ENCODE measurements at places on chromosomes 6 and 20. TPM values are rescaled to one million over a fixed set of nuclear protein-coding genes. Genes with fewer than 3 reads are reported as not detected.

GRCh38 chr6:30828027-30828962 is 56.0 kb upstream of the DDR1 start:
- peaks cover 16% of the 10 kb centered on the region for H3K4me1 ChIP-seq
- no peak overlapping the region for H3K4me3 ChIP-seq
- H3K27me3 ChIP-seq: no peaks in the 10 kb centered on the region
- no peak for DNase-seq

DNA sequence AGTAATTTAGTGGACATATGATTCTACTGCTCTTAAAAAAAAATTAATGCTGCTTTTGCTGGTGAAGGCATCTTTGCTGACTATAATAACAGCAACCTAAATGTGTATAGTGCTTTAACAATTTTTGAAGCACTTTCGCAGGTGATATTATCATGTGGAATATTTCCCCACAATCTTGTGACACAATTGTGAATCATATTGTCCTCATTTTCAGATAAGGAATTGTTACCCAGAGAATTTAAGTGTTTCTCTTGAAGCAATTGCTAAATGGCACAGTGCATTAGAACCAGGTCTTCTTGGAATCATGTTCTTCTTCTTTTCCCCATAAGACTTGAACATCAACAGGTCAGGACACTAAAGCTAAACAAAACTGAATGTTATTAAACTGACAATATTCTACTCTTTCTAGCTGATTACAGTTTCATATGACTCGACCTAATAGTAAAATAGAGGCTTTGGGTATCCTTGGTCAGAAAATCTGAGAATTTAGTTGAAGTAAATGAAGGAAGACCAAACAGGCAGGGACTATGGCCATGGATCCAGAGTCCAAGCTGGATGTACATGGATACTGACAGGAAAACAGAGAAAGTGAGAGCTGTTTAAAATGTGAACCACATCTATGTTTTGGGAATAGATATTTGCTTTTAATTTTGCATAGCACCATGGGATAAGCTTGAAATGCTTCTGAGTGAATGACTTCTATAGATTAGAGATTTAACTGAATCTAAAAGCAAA is 121.8 kb upstream of the SLC35B3 start:
- H3K36me3 ChIP-seq: no peaks in the 10 kb centered on the region
- H3K4me1 ChIP-seq: no peaks in the 10 kb centered on the region
- no peak overlapping the region for H3K27ac ChIP-seq
- H3K27me3 ChIP-seq: no peaks in the 10 kb centered on the region

- H3K4me3 ChIP-seq: no peak overlapping the region
- no peaks in the 10 kb centered on the region for H3K27me3 ChIP-seq
- H3K36me3 ChIP-seq: no peaks in the 10 kb centered on the region
- no peak for DNase-seq
Measured at GRCh38 chr6:64861039-64861651, 845.9 kb downstream of the EYS start.

- H3K4me1 ChIP-seq: no peaks in the 10 kb centered on the region
- DNase-seq: no peak
- H3K27ac ChIP-seq: no peak overlapping the region
- H3K27me3 ChIP-seq: no peaks in the 10 kb centered on the region
- no peak overlapping the region for H3K4me3 ChIP-seq
Measured at GRCh38 chr6:158729906-158730540, 80.2 kb downstream of the SYTL3 start.

- H3K36me3 ChIP-seq: no peaks in the 10 kb centered on the region
- no peaks in the 10 kb centered on the region for H3K27me3 ChIP-seq
Measured at GRCh38 chr6:83273596-83273995, 80.4 kb downstream of the RWDD2A start.

- DNase-seq: peak; percentile 30
- H3K27ac ChIP-seq: no peak overlapping the region
Measured at GRCh38 chr6:83514866-83515466, 2.6 kb downstream of the PRSS35 start.

DNA sequence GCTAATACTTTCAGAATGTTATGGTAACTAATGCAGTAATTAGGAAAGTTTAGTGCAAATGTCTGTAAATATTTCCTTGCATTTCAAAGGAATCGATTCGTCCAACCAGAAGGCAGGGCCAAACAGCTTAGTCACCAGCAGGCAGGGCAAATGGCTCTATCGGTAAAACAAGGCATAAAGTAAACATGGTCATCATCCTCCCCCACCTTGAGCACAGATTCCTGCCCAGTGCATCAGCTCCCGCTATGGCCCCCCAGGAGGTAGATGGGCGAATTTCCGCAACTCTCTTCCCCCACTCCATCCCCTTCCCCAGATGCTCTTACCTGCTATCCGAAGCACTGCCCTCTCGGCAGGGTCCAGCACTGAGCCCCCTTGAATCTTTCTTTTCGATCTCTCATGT is 103.8 kb upstream of the BEND6 start:
- H3K4me1 ChIP-seq: peaks cover 32% of the 10 kb centered on the region
- DNase-seq: no peak

Gene ASIP
- total RNA-seq: not detected

Gene OLIG3
- total RNA-seq: not detected

- H3K4me1 ChIP-seq: no peaks in the 10 kb centered on the region
- H3K27ac ChIP-seq: no peak overlapping the region
- H3K36me3 ChIP-seq: no peaks in the 10 kb centered on the region
- no peak for DNase-seq
- H3K27me3 ChIP-seq: no peaks in the 10 kb centered on the region
Measured at GRCh38 chr20:62376112-62377063, 9.3 kb upstream of the LAMA5 start.

DNA sequence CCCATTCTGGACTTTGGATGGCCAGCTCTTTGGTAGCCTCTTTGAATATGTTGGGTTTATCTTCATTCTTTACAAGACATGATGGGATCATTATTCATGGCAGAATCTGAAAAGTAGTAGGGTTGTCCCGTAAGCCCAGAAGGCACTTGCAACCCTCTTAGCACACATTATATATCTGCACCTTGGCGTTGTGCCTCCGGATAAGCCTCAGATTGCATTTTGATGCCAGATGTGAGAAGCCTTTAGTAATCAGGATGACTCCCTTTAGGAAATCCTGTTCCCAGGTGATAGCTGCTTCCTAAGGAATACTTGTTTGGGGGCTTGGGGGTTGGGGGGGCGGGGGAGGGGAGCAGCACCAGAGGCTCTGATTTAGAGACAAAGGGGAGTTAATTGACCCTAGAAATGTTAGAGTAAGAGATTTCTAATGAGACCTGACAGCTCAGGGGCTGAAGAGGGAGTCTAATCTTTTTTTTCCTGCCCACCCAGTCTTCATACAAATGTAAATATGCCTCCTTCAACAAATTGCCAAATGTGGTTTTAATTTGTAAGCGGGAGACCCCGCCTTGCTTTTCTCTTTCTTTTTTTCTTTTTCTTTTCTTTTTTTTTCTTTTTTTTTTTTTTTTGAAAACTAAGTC is 55.1 kb downstream of the JAG1 start:
- peaks cover 1% of the 10 kb centered on the region for H3K36me3 ChIP-seq
- H3K4me3 ChIP-seq: no peak overlapping the region
- H3K27me3 ChIP-seq: no peaks in the 10 kb centered on the region
- DNase-seq: no peak
- H3K4me1 ChIP-seq: no peaks in the 10 kb centered on the region
- no peak overlapping the region for H3K27ac ChIP-seq

Gene MATN4
- total RNA-seq: not detected

Gene FOXF2
- total RNA-seq: not detected

DNA sequence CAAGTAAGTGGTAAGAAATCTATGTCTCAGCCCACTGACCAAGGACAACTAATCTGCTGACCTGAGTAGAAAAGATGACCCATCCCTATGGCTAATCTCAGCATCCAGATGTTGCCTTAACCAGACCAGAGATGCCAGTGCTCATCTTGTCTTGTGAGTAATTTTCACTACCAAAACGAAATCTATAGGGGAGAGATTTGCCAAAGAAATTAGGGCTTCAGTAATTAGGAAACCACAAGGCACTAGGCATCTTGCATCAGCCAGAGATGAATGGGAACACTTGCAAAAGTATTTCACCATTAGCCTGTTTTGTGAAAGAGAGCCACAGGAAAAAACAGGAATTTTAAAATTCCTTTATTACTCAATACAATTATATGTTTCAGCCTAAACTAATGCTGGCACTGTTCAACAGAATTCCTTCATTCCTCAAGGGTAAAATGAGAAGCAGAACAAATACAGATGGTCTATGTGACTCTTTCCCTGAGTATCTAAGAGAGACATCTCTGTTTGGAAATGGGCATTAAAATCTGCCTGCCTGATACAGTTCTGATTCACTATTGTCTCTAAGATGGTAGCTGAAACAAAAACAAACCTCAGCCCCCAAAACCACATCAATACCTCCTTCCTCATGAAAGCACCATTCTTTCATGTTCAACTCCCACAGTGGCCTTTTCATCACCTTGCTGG is 87.8 kb downstream of the GMDS start:
- no peak overlapping the region for H3K4me3 ChIP-seq
- H3K27me3 ChIP-seq: no peaks in the 10 kb centered on the region
- H3K36me3 ChIP-seq: no peaks in the 10 kb centered on the region
- DNase-seq: peak; percentile 34

Gene BPHL
- total RNA-seq: 12.9 TPM

GRCh38 chr6:27791182-27791943 is 120.8 kb downstream of the OR2B2 start:
- DNase-seq: no peak
- peak overlapping the region; percentile 35 for H3K27ac ChIP-seq
- peaks cover 22% of the 10 kb centered on the region for H3K4me1 ChIP-seq
- H3K36me3 ChIP-seq: no peaks in the 10 kb centered on the region

DNA sequence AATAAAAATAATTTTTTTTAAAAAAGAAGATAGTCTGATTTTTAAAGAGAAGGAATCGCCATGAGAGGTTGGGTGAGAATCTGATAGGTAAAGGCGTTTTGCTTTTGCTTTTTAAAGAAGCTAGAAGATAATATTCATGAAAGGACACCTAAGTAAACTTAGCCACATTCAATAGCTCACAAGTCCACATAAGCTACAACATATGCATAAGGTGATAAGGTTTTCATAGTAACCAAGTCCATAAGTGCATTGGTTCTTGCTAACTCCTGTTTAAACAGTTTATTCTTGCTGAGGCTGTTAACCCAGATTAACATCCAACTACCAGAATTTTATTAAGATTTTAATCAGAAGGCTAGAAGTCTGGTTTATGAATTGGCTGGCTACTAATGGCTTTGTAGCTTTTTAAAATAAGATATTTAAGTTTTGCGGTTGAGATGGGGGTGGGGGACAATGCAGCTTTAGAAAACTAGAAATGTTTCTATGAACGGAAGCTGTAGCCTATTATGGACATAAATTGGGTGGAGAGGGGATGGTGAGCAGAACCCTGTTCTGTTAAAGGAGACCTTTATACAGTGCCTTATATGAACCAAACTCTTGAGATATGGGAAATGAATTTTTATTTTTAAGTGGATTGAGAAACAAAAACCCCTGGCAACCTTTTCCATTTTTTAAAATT is 235.1 kb downstream of the ZFAND3 start:
- H3K4me3 ChIP-seq: no peak overlapping the region
- no peaks in the 10 kb centered on the region for H3K27me3 ChIP-seq
- no peaks in the 10 kb centered on the region for H3K36me3 ChIP-seq
- H3K4me1 ChIP-seq: peaks cover 12% of the 10 kb centered on the region

DNA sequence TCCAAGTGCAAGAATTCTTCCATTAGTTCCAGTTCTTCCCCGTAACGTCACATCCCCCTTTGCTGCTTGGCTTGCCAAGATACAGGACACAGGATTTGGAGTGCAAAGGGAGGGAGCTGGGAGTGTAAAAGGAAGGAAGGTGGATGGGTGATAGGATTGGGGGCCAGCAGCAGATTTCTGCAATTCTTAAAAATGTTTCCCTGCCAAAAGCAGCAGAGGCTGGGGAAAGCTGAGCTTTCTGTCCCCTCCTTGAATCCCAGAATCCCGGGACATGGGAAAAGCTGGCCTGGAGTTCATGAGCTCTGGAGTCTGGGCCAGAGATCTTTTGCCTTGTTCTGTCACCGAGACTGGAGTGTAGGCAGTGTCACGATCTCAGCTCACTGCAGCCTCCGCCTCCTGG is 60.0 kb upstream of the EPB41L1 start:
- no peaks in the 10 kb centered on the region for H3K36me3 ChIP-seq
- no peak overlapping the region for H3K4me3 ChIP-seq
- H3K4me1 ChIP-seq: peaks cover 24% of the 10 kb centered on the region

DNA sequence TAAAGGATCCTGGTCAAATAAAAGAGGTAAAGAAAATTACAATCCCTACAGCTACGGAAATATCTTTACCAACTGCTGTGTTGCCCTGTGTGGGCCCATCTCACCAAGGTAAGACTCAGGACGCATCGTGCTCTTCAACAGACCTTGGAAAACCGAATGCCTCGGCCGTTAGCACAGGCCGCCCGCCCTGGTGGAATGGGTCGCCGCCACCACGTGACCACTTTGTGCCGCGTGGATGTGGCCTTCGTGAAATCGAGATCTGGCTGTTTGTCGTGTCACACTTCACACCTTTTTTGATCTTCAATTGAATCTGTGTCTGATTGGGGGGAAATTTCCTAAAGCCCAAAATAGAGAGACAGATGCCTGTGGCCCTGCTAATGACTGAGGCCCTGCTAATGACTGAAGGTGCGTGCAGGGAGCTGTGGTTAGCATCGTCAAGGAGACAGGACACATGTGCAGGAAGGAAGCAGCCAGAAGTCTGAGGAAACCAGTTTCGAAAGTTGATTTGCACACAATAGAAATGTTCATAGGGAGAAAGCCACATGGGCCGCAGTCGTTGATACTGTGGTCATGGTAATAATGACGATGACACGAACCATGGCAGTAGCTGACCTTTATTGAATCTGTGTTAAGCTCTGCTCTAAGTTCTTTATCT is 175.7 kb upstream of the SNX9 start:
- H3K4me1 ChIP-seq: no peaks in the 10 kb centered on the region
- H3K27ac ChIP-seq: no peak overlapping the region
- H3K4me3 ChIP-seq: no peak overlapping the region
- DNase-seq: no peak

DNA sequence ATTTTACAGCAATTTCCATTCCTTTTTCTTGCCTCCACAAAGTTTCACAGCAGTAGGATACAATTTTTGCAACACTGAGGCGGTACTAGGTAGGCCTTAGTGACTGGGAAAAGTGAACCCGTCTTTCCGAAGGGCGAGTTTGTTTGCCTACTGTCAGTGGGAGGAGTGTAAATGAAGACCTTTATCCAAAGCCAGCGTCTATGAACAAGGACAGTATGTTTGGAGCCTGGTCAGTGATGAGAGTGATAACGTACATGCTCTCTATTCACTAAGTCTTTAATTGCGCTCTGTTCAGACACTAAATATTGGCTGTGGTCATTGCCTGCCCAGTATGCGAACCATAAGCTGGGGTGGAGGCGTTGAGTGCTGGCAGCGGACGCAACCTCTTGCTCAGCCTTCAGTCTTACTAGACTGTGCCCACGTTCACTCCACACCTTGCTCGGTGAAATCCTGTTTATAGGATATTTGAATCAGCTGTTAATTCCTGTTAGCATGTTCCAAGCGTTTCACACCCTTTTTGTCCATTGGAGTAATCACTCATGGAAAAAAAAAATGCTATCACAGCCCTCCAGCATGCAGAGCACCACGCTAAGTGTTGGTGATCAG is 145.5 kb downstream of the TMEM242 start:
- H3K27me3 ChIP-seq: no peaks in the 10 kb centered on the region
- no peak overlapping the region for H3K27ac ChIP-seq
- DNase-seq: no peak
- H3K4me3 ChIP-seq: no peak overlapping the region
- H3K36me3 ChIP-seq: peaks cover 30% of the 10 kb centered on the region
- H3K4me1 ChIP-seq: no peaks in the 10 kb centered on the region

Gene SLC26A8
- total RNA-seq: not detected
